ENCODE measurements at places on chromosomes 5 and 9. TPM values are rescaled to one million over a fixed set of nuclear protein-coding genes. Genes with fewer than 3 reads are reported as not detected.

SLC36A3 gene
- total RNA-seq: not detected

ZDHHC11B gene
- total RNA-seq: not detected

DNA sequence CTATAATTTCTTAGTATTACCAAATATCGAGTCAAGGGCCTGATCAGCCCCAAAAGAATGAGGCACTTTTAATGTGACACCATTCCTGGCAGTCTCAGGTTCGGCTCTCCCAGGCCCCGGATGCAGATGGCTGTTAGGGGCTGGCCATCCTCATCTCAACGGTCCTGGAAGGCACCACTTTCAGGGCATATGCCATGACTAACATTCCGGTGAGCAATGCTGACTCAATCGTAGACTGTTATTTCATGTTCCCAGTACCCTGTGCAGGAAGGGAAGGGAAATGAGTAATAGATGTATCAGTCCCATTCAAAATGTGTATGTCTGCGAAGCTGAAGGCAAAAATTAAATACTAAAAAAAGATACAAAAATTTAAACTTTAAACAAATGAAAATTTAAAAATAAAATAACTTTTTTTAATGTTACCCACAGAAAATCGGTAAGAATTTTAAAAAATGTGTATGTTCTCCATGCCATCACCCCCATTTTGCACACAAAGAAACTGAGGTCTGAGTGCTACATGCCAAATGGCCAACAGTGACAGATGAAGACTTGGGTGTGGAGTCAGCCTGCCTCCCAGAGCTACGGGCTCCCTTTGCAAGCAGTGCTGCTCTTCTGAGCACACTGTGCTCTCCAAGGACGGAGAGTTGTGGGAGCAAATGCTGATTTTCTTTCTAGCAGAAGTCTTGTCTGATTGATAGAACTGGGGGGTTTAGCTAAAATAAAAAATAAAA is 79.0 kb downstream of the GLDC start:
- peak; percentile 97 for DNase-seq

DNA sequence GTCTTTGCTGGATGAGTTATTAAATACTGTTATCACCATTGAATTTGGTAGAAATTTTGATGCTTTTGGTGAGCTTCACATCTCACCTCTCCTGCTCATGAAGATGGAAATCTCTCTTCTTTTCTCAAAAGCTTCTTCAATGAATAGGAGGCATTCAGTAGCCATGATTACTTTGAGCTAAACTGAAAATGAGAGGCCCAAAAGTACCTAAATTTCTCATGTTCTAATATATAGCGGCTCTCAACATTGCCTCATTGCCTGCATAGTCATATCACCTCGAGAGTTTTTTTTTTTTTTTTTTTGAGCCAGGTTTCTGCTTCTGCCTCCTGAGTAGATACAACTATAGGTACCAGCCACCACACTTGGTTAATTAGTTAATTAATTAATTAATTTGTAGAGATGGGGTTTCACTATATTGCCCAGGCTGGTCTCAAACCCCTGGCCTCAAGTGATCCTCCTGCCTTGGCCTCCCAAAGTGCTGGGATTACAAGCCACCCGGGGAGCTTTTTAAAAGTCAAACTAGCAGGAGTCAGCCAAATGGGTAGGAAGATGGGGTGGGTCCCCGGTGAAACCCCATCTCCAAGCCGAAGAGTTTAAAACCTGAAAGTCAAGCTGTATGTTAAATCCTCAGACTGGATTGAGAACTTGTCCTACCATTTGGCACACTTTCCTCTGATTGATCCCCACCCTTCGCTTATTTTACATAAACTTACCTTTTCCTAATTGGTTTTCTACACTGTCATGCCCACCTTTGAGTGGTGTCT is 169.0 kb downstream of the DOCK2 start:
- no peak for DNase-seq

SVEP1 gene
- total RNA-seq: 0.17 TPM

GRCh38 chr9:29999645-30000044 is 2384.8 kb upstream of the ACO1 start:
- no peak for DNase-seq

DNA sequence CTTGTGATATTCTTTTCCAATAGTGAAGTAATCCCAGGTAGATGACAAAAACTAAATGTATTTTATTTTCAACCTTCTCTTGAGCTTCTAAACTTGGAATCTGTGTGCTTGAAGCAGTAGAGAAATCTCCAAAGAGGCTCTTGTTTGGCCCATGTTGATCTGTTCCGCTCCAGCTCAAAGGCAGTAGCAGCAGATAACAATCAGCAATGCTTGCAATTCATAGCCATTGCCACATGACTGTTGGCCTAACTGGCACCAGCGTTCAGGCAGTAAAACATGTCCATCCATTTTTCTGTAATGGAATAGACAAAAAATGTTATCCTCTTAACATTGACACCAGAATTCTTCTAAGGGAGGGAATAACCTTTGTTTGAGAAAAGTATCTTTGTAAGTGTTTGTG is 270.7 kb upstream of the MSX2 start:
- no peak for DNase-seq

- no peak for DNase-seq
These were observed 75.3 kb downstream of the LHFPL2 start for GRCh38 chr5:78573318-78573717.

PDGFRB gene
- total RNA-seq: 0.52 TPM

PCDHAC2 gene
- 1.1 TPM for total RNA-seq

DNA sequence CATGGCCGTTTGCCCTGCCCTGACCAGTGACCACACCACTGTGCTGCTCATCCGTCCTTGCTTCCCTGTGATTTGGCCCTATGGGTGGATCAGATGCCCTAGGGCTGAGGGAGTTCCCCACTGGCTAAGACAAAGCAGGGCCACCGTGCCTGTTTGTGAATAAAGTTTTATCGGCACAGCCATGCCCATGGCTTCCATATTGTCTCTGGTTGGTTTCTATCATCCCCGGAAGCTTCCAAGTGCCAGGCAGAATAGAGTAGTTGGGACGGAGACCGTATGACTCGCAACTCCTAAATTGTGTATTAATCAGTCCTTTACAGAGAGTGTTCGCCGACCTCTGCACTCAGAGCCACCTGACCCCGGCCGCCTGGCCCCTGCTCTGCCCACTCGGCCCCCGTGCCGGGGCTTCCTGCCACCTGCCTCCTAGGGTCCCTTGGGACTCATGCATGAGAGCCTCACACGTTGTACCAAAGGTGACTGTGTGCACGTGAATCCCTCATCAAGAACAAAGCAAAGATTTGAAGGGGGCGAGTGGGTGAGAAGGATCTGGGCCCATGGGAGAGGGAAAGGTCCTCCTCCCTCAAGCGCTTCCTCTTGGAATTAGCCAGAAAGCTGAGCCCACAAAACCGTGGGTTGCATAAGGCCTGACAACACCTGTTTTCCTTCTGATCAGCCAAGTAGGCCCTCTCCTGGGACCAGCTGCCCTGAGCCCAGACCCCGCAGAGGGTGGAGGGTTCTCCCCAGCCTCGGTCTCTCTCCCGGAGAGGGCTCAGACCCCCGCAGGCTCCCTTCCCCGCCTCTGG is 11.7 kb upstream of the FCN2 start:
- DNase-seq: no peak

DNA sequence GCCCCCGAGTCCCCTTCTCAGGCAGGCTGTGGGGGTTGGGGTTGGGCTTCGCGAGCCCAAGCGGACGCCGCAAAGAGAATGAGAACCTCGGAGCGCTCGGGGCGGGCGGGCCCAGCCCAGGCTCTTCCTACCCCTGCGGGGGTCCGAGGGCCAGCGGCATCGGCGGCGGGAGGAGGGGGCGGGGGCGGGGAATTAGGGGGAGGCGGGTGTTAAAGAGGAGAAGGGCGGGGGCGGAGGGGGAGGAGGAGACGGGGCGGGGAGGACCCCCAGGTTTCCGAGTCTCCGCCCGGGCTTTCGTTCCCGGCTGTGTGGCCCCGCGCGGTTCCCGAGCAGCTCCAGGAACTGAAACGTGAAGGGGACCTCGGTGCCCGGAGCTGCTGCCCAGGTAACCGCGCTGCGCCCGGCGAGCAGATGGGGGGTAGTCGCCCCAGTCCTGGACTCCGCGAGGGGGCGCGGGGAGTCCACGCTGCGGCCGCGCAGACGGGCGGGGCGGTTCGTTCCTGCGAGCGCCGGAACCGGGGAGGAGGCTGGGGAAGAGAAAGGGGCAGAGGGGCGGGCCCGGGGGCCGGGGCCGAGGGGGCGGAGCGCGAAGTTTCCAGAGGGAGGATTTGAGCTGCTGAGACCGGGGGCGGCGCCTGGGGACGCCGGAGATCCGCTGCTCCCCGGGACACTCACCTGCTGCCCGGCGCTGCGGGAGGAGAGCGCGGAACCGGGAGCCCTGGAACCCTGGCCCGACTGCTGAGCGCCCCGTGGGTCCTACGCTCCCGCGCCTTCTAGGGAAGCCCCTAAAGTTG is 38.4 kb upstream of the PLEKHG4B start:
- no peak for DNase-seq

GRCh38 chr5:116479776-116480675 is 94.6 kb downstream of the SEMA6A start:
- peak; percentile 12 for DNase-seq

SCAI gene
- 9.1 TPM for total RNA-seq

- no peak for DNase-seq
These were observed 221.1 kb downstream of the COMMD10 start for GRCh38 chr5:116305899-116306298.

CCDC69 gene
- total RNA-seq: 1.6 TPM

PCDHB7 gene
- total RNA-seq: under 0.01 TPM

DNA sequence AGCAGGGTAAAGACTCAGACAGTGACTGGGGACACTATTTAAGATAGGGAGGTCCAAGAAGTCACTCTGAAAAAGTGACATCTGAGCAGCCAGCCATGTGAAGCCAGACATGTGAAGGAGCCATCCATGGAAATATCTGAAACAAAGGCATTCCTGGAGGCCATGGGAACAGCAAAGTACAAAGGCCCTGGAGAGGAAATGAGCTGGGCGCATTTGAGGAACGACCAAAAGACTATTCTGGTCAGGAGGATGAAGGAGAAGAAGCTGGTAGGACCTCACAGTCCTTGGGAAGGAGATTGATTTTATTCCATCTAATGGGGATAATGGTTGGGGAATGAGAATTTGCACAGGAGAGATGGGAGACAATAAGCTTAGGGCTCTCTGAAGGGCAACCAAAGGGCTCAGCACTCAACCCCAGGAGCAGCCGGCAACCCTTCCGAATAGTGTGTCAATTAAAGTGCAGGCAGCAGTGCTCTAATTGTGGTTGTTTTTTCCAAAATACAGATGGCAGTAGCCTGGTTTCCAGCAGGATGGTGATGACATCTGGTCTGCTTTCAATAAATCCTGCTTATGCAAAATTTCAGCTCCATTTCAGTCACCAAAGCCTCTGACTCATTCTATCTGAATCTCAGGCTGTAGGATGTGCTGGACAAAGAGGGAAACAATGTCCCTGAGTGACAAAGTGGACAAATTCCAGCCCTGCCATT is 26.7 kb downstream of the FOXI1 start:
- DNase-seq: peak; percentile 58

DNA sequence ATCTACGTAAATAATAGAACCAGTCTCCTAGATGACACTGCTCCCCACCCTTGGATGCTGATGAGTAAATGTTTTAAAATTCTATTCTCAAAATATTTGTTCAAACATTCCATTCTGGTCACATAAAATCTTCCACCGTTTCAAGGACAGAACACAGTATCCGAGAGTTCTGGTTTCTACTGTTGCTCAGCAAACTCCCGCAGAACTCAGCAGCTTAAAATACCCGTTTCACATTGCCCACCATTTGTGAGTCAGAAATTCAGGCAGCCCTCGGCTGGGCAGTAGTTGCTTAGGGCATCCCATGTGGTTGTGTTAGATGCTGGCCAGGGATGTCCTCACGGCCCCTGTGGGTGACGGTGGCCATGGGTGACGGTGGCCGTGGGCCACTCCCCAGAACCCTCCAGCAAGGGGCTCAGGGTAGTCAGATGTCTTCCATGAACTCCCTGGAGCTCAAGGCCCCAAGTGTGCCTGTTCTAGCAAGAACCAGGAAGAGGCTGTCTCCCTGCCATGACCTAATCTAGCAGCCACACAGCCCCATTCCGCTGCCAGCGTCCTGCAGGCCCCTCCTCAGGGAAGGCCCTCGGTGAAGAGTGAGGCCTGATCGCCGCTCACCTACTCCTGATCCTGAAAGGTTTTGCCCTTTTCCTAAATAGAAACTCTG is 17.4 kb downstream of the MGAT1 start:
- DNase-seq: no peak

DNA sequence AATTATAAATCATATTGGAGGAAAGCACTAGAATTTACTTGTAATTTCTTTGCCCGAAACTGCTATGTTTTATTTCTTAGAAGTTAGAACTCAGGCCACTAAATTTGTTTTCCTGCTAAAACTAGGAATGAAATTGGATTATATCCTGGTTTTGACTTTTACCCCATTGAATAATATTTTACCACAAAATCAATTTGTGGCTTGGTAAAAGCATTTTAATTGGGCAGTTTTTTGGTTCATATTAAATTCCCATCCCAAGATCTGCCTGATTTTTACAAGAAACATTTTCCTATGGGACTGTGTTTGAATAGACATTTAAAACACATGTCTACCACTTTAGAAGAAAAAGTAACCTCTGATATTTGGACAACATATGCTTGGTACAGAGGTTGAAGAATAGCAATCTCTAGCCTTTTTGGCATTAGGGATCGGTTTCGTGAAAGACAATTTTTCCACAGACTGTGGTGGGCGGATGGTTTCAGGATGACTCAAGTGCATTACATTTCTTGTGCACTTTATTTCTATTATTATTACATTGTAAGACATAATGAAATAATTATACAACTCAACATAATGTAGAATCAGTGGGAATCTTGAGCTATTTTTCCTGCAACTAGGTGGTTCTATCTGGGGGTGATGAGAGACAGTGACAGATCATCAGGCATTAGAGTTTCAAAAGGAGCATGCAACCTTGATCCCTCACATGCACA is 565.6 kb downstream of the PRR16 start:
- no peak for DNase-seq

ZNG1A gene
- 30.9 TPM for total RNA-seq

DNA sequence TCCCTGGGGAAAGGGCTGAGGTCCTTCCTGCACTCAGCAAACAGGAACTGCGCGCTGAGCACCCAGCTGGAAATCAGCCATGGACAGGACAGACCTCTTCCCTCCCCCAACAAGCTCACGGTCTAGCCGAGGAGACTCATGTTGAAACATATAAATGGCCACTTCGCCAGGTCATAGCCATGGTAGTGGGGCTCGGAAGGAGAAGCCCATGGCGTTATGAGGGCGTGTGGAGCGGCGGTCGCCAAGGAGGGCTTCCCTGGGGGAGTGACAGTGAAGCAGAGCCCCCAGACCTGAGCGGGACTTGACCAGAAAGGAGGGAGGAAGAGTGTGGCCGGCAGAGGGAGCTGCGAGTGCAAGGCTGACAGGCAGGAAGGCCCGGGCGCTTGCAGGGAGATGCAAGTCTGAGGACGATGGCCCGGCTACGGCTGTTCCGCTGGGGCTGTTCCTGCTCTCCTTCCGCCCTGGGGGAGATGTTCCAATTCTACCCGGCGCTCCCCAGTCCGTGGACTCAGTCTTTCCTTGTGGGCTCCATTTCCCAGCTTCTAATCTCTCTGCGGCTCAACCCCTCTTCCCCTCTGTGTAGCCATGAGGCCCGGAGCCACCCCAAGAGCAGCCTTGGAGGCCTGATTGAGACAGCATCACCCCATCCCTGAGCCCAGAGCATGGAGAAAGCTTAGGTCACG is 43.9 kb upstream of the PRRC2B start:
- DNase-seq: peak; percentile 69

LPAR1 gene
- 16.4 TPM for total RNA-seq
